ENCODE measurements at places on chromosomes 2 and 18.

GRCh38 chr2:168304024-168304681 is 56.8 kb upstream of the STK39 start:
- no peak for DNase-seq

DNA sequence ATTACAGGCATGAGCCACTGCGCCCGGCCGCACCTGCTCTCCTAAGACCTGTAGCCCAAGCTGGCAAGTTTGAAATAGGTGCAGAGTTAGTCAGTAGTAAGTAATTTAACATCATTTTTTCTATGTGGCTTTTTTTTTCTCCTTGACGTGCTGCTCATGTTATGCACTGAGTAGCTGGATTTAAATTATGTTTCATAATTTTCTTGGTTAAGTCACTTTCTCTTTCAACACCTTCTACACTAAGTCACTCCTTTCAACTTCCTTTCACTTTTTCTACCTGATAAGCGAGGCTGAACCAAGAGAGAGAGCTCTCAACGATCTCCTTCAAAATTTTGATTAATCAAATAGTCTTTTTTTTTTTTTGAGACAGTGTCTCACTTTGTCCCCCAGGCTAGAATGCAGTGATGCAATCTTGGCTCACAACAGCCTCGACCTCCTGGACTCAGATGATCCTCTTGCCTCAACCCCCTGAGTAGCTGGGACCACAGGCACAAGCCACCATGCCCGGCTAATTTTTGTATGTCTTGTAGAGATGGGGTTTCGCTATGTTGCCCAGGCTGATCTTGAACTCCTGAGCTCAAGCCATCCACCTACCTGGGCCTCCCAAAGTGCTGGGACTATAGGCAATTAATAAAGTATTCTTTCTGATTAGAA is 13.1 kb downstream of the CASP8 start:
- no peak for DNase-seq

- no peak for DNase-seq
Measured at GRCh38 chr18:58572181-58572580, 56.7 kb downstream of the ALPK2 start.

- no peak for DNase-seq
Measured at GRCh38 chr2:15127876-15128275, 433.3 kb downstream of the NBAS start.

GRCh38 chr2:45390441-45390840 is 220.6 kb downstream of the SRBD1 start:
- no peak for DNase-seq

All from SHP77 (cell line).